ENCODE measurements at places on chromosomes 16 and 17.

DNA sequence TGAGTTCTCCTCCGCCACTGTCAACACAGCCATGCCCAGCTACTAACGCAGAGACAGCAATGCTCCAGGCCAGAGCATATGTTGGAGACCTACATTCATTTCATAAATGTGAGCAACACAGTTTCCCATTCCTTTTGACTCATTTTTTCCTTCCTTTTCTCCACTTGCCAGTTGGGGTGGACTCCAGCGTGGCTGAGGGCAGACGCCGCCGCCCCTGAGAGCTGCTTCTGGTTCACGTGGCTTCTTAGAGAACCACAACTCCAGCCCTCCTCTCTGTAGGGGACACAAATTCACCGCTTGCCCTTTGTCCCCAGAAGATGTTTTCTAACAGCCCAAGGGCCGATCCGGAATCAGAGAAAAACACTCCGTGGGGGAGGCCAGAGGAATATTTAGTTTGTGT lies 45.8 kb upstream of the ZCCHC14 start:
- no peak for DNase-seq

GRCh38 chr16:74999219-74999608 lies 390 bp downstream of the ZNRF1 start:
- no peak for DNase-seq

- no peak for DNase-seq
These were observed 14.7 kb downstream of the DBNDD1 start for GRCh38 chr16:90004577-90004976.

DNA sequence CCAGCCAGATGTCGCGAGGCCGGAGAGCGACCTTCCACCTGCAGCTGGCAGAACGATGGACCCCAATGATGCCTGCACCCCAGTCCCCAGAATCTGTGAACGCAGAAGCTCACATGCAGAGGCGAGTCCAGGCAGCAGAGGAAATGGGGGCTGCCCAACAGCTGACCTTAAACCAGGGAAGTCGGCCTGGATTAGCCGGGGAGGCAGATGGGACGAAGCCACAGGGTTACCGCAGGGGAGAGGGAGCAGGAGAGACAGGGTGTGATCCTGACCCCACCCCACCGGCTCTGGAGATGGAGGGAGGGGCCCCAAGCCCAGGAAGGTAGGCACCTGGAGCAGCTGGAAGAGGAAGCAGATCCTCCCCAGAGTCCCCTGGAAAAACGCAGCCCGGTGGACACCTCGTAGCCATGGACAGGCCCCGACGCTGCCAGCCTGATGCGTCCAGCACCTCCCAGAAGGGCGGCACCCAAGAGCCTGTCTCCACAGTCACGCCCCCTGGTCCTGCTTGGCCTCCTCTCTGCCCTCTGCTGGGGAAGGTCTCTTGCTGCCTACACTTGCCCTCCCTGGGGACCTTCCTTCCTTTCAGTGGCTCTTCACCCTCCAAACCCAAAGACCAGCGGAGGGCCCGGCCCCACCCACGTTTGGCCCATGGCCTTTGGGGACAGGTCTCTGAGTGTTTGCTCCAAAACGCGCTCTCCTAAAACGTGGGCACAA lies 37.3 kb downstream of the PIEZO1 start:
- DNase-seq: peak; percentile 81

- DNase-seq: no peak
These were observed 189.0 kb upstream of the GOT2 start for GRCh38 chr16:58923094-58923493.

Measured in AML-193 (cell line).